ENCODE measurements at places on chromosomes 2 and 18. TPM values are rescaled to one million over a fixed set of nuclear protein-coding genes. Genes with fewer than 3 reads are reported as not detected.

The C2orf78 gene
- total RNA-seq, result 1.5 TPM

The TMEM178A gene
- total RNA-seq, result 1.3 TPM

The ARHGAP25 gene
- 0.27 TPM for total RNA-seq

The SLC38A11 gene
- total RNA-seq, result not detected

The LYG1 gene
- total RNA-seq, result 3.8 TPM

The PJVK gene
- 2.6 TPM for total RNA-seq

The POU3F3 gene
- total RNA-seq, result not detected

The DOCK10 gene
- total RNA-seq, result 0.54 TPM

The KRTCAP3 gene
- 65.7 TPM for total RNA-seq

- DNase-seq, result no peak
Measured at GRCh38 chr2:75598589-75599155, 37.9 kb upstream of the EVA1A start.

- no peak for DNase-seq
Measured at GRCh38 chr2:203623661-203624060, 82.8 kb upstream of the CD28 start.

- no peak for DNase-seq
Measured at GRCh38 chr18:79625195-79625923, 54.2 kb upstream of the CTDP1 start.

- DNase-seq, result no peak
Measured at GRCh38 chr2:132909427-132909826, 239.4 kb upstream of the LYPD1 start.

GRCh38 chr2:79638410-79638809 lies 125.6 kb downstream of the CTNNA2 start:
- no peak for DNase-seq

DNA sequence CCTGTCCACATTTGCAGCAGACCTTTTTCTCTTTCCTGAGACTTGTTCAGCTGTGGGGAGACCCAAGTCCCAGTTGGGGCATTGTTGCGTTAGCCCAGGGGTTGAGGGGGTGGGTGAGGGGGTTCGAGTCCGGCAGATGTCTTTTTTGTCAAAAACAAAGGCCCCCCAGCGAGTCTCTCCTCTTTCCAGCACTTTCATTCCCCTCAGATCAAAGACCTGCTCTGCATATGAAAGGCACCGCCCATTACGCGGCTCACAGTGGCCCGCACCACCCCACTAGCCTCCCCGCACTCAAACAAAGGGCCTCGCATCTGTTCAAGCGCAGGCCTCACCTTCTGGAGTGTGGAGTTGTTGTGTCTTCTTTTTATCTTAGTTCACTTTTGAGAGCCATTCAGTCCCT lies 25.2 kb downstream of the TRABD2A start:
- no peak for DNase-seq

DNA sequence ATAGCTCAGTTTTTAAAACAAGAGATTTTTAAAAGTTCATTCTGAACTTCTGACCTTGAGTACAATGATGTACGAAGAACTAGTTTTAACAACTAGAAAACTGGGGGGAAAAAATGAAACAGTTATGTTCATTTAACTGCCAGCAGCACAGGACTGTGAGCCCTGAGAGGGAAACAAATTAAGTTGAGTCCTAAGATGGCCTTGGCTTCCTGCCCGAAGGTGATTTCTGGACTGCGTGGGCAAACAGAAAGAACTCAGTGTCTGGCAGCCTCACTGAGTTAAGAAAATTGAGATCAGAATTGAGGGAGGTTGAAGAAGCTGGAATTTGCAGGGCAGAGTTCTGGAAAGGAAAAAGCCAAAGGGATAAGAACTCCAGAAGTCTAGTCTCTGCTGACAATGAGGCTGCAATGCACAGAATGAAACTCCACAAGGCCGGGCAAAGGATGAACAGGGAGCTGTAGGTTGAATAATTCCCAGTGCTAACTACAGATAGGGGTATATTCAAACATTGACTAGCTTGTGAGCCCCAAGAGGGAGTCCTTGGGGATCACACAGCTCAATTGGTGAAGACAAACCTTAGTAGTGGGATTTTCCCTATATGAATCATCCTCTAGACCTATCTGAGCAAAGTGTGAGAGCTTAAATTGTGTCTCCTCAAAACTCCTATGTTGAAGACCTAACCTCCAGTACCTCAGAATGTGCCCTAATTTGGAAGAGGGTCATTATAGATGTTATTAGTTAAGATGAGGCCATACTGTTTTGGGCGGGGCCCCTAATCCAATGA lies 13.1 kb upstream of the CRACDL start:
- no peak for DNase-seq

DNA sequence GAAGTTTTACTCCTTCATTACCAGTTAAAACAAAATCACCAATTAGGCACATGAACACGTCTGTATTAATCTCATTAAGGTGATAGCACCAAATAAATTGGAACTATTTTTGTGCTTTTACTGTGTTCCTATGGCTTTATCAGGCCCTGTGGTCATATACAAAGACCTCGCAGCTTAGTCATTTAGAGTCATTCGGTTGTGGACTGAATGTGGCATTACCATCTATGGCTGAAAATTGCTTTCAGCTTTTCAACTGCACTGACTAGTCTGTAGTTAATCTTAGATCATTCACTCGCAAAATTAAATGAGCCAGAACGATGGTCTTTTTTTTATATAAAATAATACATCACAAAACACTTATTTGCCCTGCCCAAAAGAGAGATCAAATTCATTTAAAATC lies 601.7 kb downstream of the NR4A2 start:
- DNase-seq, result no peak

- DNase-seq, result no peak
Measured at GRCh38 chr18:9109523-9109922, 7.0 kb downstream of the NDUFV2 start.

- DNase-seq, result no peak
Measured at GRCh38 chr2:85667561-85668008, 414 bp downstream of the SFTPB start.

DNA sequence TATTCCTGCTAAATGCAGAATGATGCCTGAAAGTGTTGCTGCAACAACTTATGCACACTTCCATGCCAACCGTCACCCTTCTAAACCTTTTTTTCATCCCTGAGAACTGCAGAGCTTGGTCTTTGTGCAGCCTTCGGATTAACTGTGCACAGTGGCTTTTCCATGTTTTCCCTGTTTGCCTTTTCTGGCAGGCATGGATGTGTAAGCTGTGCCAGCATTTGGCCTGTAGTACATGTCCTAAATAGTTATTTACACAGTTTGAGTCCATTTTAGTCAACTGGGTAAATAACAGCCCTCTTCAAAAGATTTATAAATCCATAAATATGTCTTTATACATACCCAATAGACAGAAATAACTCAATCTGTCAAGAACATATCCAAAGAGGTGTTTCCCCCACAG lies 31.5 kb downstream of the MEIS1 start:
- no peak for DNase-seq

GRCh38 chr2:19178175-19178574 lies 180.2 kb downstream of the OSR1 start:
- DNase-seq, result no peak

DNA sequence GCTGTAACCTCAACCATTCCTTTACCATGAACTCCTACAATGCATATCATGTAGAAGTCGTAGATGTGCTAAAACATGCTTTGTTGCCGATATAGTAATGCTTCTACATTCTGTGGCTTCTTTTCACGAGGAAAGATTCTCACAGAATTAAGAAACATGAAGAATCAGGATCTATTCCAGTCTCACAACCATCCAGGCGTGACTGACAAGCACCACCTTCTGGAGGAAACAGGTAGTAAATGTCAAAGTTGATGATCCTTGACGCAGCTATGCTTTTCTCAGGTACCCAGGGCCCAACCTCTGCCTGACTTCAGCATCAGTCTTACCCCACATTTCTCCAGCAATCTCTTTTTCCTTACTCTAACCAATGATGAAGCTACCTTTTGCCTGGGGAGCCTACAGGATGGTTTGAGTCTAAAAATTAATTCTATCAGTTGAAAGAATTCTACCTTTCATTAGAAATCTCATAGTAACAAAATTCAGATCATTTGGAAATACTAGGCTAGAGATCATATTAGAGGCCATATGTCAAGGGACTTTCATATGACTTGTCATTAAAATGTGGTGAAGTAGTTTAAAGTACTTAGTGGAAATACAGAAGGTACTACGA lies 123.3 kb upstream of the RND3 start:
- peak; percentile 36 for DNase-seq

GRCh38 chr2:39464864-39465263 lies 27.8 kb upstream of the MAP4K3 start:
- DNase-seq, result no peak

GRCh38 chr2:104402825-104403224 lies 451.1 kb upstream of the POU3F3 start:
- no peak for DNase-seq

DNA sequence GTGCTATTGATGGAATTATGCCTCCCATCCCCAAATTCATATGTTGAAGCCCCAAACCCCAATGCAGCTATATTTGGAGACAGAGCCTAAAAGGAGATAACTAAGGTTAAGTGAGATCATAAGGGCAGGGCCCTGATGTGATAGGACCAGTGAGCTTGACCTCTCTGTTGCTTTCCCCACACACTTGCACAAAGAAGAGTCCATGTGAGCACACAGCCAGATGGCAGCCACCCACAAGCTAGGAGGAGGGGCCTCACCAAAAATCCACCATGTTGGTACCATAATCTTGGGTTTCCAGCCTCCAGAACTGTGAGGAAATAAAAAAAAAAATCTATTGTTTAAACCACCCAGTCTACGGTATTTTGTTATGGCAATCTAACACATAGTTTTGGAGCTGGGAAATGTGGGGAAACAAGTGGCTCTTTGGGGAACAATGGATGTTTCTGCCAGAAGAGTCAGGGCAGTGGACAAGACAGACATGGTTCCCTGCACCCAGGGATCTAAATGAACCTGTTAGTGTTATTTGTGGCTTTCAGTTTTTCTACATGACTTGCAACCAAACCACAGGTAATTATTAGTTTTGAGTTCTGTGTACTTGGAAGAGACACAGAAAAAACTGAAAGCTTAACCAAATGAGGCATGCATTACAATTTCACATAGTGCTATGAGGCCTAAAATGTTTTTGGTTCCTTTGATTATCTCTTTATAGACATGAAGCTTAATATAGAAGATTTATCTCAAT lies 259.1 kb downstream of the LTBP1 start:
- DNase-seq, result no peak

- no peak for DNase-seq
Measured at GRCh38 chr2:42903821-42904575, 111.6 kb upstream of the HAAO start.

DNA sequence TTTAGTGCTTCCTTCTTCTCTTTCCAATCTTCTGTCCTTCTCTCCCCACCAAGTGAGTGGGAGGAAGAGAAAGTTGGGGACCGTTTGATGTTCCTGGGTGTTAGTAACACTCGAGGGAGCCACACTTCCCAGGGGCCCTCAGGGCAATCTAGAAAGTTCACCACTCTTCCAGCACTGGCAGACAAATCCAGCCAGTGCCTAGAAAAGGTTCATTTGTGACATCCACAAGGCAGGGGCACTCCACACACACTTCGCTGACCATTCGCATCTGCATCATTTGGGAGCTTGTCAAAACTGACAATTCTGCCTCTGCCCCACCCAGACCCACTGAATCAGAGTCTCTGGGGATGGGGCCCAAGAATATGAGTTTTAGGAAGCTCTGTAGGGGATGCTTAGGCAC lies 86.8 kb upstream of the ST3GAL5 start:
- DNase-seq, result no peak

DNA sequence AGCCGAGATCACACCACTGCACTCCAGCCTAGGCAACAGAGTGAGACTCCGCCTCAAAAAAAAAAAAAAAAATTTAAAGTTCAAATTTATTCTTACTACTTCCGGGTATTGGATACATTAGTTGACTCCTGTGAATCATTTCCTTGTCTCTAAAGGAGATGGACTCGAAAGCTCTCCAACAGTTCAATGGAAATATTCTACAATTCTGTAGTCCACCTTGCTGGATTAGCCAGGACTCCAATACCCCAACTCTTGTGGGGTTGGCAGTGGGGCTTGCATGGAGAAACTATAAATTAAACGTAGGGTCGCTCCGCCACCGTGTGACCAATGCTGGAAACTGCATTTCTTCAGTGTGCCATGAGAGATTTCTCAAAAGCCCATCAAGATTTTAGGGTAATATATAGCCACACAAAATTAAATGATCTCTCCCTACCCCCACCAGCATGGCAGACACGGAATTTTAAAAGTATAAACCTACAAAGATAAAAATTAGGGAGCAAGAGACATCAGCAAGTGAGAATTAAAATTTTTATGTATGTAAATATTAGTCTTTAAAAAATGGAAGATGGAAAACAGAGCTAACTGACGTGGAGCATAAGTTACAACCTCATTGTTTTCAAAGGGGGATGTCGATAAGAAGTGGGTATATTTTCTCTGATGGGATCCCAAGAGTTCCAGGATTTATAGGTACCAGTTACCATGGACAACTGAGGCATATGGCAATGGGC lies 27.8 kb upstream of the GAREM2 start:
- DNase-seq, result peak; percentile 60

DNA sequence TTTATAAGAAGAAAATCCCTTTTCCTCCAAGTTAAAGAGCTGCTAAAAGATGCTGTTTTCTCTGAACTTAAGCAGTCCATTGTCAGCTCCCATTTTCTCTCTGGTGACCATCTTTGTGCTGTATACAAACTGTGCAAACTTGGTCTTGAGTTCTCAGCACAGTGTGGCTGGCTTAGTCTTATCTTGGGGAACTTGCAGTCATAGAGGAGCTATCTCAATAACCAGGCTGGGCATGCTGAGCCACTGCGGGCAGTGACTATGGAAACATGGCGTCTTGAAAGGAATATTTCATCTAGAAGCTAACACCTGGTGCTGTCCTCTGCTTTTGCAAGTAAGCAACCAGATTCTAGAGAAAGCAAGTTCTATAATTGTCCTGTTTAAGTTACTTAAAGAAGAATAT lies 1334.4 kb upstream of the CELF4 start:
- DNase-seq, result no peak

GRCh38 chr2:164606557-164606956 lies 14.7 kb downstream of the GRB14 start:
- no peak for DNase-seq

DNA sequence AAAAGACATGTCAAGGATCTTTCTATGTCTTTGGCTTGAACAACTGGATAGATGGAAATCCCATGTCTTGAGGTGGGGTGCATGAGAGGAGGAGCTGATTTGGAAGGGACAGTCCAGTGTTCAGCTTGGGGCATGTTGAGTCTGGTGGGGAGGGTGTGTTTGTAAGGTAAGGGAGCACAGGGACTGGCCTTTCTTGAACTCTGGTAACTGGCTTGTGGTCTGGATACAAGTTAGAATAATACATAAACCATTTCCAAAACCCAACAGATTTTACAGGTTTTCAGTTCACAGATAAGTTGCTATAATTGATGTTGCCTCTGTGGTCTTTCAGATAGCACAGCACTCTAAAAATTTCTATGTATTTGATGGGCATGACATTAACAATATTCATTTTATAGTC lies 24.2 kb downstream of the RHBDD1 start:
- DNase-seq, result no peak
